NCI-H1694 treated with DMSO at 0.1 percent for 48 hours (cell line): ENCODE measurements at places on chromosomes 6 and 20.

GRCh38 chr6:100595456-100595855 lies 130.7 kb upstream of the SIM1 start:
- no peak for DNase-seq

DNA sequence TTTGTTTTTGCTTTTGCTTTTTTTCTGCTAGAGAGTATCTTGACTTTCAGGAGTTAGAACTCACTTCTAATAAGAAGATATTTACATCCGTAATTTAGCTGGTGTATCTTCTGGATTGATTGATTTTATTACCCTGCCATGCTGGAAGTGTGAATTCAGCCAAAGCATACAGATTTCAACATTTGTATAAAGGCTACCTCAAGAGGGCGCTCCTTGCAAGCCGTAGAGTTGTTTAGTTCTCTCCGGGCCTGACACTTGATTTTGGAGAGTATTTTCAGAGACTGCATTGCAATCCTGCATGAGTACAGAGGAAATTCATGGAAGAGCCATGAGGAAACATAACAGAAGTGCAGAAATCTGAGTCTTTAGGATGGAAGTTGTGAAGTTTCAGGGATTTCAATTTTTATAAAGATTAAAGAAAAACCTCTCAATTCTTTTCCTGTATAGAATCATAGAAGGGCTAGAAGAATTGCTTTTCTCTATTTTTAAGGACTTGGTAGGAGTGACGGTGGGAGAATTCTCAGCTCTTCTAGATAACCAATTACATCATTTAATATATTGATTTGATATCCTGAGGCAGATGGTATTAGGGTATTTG lies 66.7 kb upstream of the TIAM2 start:
- DNase-seq: peak; percentile 80

GRCh38 chr6:18515767-18516166 lies 128.6 kb downstream of the RNF144B start:
- DNase-seq: no peak

- DNase-seq: no peak
These were observed 75.9 kb upstream of the PMEPA1 start for GRCh38 chr20:57785720-57786119.

GRCh38 chr20:31661625-31662371 lies 24.1 kb downstream of the COX4I2 start:
- DNase-seq: peak; percentile 52

GRCh38 chr6:16338577-16339264 lies 100.3 kb downstream of the GMPR start:
- peak; percentile 40 for DNase-seq

- DNase-seq: no peak
These were observed 28.2 kb downstream of the CBFA2T2 start for GRCh38 chr20:33518071-33518470.

- no peak for DNase-seq
These were observed 126.5 kb downstream of the UTRN start for GRCh38 chr6:144411531-144412165.
